NB4 (cell line): ENCODE measurements at places on chromosomes 12 and 14.
A peak's percentile ranks its signal among the peaks of the same experiment; 100 is the strongest.

GRCh38 chr12:93509506-93509905 is 42.2 kb downstream of the MRPL42 start:
- no peak for DNase-seq

DNA sequence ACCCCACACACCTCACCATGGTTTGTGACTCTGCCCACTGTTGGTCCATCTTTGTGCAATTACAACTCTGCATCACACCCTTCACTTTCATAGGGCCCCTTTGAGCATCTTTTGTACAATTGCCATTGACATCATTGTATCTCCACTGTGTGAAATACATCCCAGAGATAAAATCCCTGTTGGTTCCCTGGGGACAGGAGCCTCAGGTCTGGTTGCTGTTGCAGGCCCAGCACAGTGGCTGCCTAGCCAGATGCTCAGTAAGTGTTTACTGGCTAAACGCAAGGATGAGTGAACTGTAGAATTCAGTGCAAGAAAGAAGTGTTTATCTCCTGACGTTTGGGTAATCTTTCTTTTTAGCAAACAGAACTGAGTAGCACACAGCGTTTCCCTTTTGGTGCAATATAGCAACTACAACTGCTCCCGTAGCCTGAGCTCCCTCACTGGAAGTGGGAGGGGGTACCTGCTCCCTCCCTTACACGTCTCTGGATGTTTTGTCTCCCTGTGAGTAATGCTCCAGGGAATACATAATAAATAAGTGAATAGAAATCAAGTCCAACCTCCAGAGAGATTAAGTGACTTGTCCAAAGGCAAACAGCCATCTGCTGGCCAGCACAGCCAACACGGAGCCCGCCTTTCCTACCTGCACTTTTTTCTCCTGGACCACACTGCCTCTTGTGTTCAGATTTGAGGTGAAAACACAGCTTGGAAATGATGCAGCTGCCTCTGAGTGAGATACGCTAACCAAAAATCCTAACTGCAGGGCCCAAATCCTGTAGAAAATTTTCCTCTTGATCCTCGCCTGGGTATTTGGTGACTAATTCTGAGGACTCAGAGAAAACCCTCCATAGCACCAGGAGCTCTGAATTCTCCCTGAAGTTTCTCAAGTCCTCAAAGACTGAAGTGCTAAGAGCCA is 27.4 kb downstream of the GALNT16 start:
- DNase-seq, result no peak

GRCh38 chr12:68240975-68241374 is 12.4 kb downstream of the IL22 start:
- DNase-seq, result peak; percentile 48

GRCh38 chr12:47615711-47616110 is 90.1 kb downstream of the RPAP3 start:
- no peak for DNase-seq

GRCh38 chr14:99462210-99462609 is 18.4 kb downstream of the SETD3 start:
- DNase-seq, result no peak

- DNase-seq, result no peak
Measured at GRCh38 chr12:132281038-132281437, 48.4 kb downstream of the GALNT9 start.

- peak; percentile 60 for DNase-seq
Measured at GRCh38 chr14:88613552-88614010, 50.7 kb downstream of the ZC3H14 start.

GRCh38 chr12:119615518-119616475 is 22.2 kb downstream of the TMEM233 start:
- no peak for DNase-seq

DNA sequence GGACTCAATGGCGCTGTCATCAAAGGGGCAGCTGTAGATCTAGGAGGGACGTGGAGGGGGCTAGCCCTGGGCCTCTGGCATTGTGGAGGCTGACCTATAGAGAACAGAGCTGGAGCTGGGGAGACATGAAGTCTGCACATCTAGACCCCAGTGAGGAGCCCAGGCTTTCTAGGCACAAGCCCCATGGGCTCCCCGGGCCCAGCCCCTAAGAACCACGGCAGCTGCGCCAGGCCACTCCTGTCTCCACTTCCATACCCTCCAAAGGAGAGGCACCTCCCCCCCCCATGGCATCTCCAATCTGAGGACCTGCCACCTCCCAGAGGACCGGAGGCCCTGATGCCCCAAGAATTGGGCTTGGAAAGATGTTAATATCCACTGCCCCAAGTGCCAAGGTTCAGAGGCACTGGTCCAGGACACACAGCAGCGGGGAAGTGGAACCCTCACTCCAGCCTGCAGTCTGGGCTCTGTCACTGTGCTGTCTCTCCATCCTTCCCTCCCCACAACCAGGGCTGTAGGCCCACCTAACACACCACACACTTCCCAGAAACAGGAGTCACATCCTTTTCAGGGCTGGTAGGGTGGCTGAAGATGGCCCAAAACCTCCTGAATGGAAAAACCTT is 4.5 kb downstream of the ANKRD9 start:
- DNase-seq, result no peak

DNA sequence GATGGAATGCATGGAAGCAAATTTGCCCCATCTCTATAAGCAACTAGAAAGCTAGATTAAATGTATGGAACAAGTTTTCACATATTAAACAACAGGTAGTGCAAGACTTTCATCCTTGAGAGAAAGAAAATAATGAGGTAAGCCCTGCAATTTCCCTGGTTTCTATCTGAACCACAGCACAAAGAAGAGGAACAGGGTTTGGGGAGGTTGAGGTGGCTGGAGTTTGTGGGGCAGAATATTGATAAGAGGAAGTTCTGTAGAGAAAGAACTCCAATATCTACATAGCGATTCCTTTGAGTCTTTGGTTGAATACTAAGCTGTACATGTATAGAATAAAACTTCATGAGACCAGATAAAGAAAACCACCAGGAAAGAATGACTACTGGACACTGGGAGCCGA is 96.3 kb upstream of the CCND2 start:
- peak; percentile 63 for DNase-seq

DNA sequence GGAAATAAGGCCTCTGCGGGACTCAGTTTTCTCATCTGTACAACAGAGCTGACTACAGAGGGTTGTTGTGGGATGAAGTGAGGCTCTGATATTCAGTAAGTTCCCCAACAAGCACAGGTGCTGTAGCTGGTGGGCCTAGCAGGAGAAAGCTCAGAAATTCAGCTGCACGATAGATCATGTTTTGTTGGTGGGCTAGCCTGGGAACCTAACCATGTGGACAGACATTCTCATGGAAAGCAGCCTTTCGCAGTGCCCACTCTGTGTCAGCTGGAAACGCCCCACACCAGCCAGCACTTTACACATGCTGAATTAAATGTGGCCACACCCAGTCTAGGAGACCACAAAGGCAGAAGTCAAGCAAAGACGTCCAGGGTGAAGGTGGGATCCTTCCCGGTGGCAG is 16.1 kb downstream of the PITPNM2 start:
- DNase-seq, result peak; percentile 30

- DNase-seq, result no peak
Measured at GRCh38 chr12:108231109-108231905, 102.2 kb downstream of the WSCD2 start.

DNA sequence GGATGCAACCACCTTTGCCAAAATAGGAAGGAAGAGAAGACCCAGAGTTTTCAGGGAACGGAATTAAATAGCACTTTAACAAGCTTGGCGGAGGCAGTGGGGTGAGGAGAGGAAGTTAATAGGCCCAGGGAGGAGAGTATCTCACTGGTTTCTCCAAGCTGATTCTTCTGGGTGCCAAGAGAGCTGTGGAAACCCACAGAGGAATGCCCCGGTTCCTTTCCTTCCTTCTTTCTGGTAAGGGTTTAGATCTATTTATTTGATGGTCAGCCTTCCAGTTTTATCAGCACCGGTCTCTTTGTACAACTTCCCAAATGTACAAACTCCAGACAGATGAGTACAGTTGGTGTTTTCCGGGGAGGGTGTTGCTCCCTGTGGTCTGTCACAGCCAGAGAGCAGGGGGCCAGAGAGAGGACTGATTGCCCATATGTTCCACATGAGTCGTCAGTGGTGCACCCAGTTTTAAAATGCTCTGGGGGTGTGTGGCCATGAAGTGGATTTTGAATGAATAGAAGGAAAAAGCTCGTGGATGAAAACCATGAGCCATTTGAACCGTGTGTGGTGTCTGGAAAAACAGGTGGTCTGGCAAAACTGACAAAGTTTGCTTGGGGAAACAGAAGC is 26.6 kb downstream of the PRKCH start:
- DNase-seq, result no peak

GRCh38 chr12:62297321-62297720 is 37.1 kb downstream of the USP15 start:
- DNase-seq, result peak; percentile 23

DNA sequence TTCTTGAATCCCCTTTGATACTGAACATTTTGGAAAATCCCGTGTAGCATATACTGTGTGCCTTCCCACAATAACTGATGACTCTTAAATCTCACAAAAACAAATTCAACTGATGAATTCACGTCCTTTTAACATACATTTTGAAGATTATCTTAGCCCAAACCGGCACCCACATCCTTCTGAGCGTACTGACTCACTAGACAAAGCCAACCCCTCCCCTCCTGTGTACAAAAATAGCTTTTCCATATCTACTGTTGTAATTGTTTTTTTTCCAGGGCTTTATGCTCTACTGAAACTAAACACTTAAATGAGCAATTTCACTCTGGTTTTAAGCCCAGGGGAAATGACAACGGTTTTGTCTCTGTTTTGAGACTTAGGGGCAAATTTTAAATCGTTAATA is 109.4 kb upstream of the ATF7IP start:
- peak; percentile 36 for DNase-seq
